ENCODE measurements at places on chromosomes 12 and 14.

GRCh38 chr14:53462931-53463778 lies 310.0 kb upstream of the DDHD1 start:
- no peak overlapping the region for H3K4me3 ChIP-seq
- no peak overlapping the region for H3K27ac ChIP-seq
- DNase-seq = no peak

GRCh38 chr14:91195881-91196280 lies 48.6 kb downstream of the GPR68 start:
- no peaks in the 10 kb centered on the region for H3K4me1 ChIP-seq
- H3K36me3 ChIP-seq = peaks cover 3% of the 10 kb centered on the region
- no peak overlapping the region for H3K4me3 ChIP-seq
- no peaks in the 10 kb centered on the region for H3K27me3 ChIP-seq
- no peak for DNase-seq
- peak overlapping the region; percentile 42 for H3K27ac ChIP-seq

DNA sequence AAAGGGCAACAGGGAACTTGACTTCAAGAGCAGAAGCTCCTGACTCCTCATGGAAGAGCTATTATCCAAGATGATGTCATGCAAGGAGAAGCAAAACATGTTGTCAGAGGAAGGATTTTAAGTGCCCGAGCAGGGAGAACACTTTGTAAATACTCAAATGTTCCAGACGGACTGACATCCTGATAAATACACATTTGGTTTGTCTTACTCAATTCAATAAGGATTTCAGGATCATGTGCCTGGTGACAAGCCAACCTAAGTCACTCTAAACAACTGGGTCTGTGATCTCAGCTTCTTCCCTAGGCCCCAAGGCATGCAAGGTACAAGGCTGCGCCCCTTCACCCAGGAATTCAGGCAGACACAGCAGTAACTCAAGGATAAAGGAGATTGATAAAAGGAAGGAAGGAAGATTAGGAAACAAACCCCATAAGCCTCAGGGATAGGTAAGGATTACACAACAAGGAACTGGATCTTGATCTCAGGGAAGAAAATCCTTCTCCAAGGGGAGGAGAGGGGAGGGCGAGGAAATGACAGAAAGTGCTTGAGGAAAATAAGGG lies 26.8 kb upstream of the CEBPE start:
- H3K27ac ChIP-seq = peak overlapping the region; percentile 97
- DNase-seq = peak; percentile 67
- peaks cover 8% of the 10 kb centered on the region for H3K36me3 ChIP-seq

DNA sequence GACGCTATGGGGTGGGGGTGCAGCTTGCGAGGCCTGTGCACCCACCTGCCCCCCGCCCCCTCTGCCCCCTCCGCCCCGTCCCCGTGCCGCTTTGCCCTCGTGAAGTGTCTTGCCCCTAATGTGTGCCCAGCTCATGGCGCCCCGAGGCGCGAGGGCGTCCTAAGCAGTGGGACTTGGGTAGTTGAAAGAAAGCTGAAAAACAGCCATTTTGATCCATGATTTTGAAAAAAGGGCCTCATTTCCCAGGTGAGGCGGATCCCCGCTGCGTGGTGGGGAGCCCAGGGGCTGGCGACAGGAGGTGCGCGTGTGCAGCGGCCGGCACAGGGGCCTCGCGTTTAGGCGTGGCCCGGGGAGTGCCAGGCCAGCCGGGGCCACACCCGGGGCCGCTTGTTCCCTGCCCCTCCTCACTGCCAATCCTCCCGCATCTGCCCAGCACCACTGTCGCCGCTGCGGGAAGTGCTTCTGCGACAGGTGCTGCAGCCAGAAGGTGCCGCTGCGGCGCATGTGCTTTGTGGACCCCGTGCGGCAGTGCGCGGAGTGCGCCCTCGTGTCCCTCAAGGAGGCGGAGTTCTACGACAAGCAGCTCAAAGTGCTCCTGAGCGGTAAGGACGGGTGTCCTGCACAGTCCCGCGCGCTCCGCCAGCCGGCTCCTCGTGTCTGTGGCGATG lies 11.8 kb downstream of the ZFYVE21 start:
- H3K27ac ChIP-seq = no peak overlapping the region
- H3K4me1 ChIP-seq = peaks cover 23% of the 10 kb centered on the region
- no peak overlapping the region for H3K4me3 ChIP-seq
- H3K27me3 ChIP-seq = no peaks in the 10 kb centered on the region
- no peaks in the 10 kb centered on the region for H3K36me3 ChIP-seq
- DNase-seq = no peak

DNA sequence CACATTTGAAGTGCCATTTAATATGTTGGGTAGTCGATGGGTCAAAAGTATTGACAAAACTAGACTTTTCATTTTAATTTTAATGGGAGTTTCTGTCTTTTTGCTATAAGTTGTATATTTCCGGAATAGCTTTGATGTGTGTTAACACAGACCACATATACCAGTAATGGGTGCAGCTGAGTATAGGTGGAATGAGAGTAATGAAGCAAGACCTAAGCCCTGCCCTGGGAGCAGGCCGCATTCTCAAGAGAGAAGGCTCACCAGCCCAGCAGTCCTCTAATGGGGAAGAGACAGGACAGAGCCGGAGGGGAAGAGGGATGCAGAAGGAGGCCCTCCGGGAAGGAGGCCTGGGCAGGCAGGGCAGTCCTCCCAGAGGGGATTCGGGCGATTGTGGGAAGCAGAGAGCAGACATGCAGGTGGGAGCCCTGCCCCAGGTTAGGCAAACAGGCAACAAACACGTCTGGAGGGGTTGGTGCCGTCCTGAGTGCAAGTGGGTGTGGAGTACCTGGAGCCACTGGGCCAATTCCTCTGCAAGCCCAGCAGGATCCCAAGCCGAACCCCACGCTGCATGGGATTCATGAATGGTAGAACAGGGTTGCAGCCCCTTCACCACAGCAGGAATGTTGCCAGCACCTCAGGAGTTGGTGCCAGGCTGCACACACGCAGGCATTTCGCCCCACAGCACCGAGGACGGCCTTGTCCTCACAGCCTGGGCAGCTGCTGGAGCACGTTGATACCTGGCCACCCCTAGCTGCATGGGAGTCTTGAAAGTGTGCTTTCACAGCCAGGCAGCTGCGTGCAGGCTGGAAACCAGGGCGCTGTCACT lies 7.8 kb downstream of the CKB start:
- H3K36me3 ChIP-seq = peaks cover 3% of the 10 kb centered on the region
- no peak overlapping the region for H3K27ac ChIP-seq
- peaks cover 22% of the 10 kb centered on the region for H3K4me1 ChIP-seq

DNA sequence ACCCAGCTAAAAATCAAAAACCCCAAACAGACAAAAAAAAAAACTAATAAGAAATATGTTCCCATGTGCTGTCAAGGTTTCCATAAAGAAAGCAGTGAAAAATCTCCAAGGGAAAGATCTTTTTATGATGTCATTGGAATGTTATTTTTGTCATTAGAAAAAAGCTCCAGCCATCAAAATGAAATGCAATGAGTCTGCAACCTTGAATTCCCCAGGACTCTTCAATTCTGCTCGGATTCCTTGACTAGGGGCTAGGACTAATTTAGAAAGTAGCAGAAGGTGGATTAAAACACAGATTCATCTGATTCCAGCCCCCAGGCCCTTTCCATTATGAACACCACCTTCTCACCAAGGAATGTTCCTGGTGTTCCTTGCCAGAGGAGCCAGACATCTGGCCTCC lies 6.0 kb upstream of the PCNX1 start:
- no peak overlapping the region for H3K4me3 ChIP-seq
- DNase-seq = no peak
- H3K27me3 ChIP-seq = no peaks in the 10 kb centered on the region
- peaks cover 4% of the 10 kb centered on the region for H3K4me1 ChIP-seq
- no peak overlapping the region for H3K27ac ChIP-seq

DNA sequence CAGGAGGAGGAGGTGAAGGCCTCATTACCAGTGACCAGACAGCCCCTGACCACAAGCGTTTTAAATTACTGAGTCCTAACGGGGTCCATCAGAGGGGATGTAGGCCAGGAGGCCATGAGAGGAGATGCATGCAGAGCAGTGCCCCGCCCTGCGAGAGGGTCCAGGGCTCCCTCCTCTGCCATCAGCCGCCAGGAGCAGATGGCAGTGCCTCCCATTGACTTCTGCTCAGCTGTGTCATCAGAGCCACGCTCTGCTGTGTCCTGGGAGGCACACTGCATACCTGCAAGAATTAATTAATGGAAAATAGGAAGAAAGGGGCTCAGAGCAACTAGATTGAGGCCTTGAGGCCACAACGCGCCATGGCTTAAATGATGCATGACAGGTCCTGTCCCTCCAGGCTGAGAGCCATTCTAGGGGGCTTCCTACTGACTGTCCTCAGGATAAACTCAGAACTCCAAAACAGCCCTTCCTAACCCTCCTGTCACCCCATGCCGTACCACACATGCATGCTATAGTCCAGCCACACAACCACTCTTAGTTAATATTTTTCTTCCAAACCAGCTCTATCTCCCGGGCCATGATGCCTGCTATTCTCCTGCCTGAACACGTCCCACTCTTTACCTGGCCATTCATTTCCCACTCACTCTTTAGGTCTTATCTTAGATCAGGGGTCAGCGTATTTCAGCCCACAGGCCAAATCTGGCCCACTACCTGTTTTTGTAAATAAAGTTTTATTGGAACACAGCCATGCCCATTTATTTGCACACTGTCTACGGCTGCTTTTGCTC lies 235.8 kb downstream of the KSR2 start:
- H3K4me1 ChIP-seq = no peaks in the 10 kb centered on the region
- H3K27ac ChIP-seq = no peak overlapping the region
- H3K27me3 ChIP-seq = no peaks in the 10 kb centered on the region
- no peak overlapping the region for H3K4me3 ChIP-seq
- DNase-seq = no peak
- H3K36me3 ChIP-seq = no peaks in the 10 kb centered on the region

DNA sequence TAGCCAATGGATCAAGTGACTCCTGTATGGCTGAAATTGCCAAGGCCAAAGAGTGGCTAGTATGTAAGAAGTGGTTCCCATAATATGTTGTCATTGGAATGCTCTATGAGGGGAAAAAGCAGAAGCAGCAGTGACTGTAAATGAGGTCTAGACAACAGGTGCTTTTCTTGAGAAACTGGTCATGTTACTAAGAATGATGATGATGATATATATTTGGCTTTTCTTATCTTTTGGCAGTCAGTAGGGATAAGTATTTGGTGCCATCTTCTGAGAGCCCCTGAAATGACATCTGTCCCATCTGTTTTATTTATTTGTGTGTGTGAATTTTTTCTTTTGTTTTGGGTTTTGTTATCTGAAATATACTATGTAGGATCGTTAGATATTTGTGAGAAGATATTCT lies 141.7 kb downstream of the SYT1 start:
- no peaks in the 10 kb centered on the region for H3K27me3 ChIP-seq
- H3K27ac ChIP-seq = no peak overlapping the region
- no peak overlapping the region for H3K4me3 ChIP-seq
- DNase-seq = no peak
- H3K4me1 ChIP-seq = no peaks in the 10 kb centered on the region
- H3K36me3 ChIP-seq = no peaks in the 10 kb centered on the region

GRCh38 chr14:100078997-100079725 lies 13.9 kb downstream of the EVL start:
- no peak overlapping the region for H3K27ac ChIP-seq
- DNase-seq = no peak
- H3K27me3 ChIP-seq = no peaks in the 10 kb centered on the region

DNA sequence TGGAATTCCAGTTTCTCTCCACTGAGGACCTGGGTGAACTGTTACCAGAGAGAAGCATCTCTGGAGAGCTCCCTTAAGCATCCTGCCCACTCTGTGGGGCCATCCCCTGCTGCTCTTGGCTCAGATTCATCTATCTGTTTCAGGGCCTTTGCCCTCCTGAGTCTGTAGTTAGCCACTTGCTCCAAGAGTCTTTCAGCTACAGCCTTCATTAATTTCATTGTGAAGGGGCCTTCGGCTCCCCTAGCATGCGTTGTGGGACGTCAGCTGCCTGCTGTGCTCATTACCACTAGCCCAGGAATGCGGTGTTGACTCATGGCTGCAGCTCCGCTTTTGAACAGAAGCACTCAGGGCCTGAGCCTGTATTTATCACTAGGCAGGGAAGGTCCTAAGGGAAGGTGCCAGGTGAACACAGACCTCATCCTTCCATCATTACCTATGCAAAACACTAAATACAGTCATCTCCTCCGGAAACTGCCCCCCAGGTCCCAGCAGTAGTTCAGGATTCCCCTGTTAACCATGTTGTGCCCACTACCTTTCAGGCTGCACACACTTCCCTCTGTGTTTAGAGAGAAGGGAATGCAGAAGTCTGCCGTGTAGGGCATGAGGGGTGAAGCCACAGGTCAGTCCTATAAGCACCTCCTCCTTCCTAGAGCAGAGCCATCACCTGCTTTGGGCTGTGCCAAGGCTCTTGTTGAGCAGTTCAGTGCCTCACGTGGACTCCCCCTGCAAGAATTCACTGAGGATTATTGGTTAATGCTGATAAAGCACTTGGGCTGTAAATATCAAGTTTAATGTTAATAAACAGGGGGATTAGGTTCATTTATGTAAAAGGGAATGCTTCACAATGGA lies 191.4 kb downstream of the CACNA1C start:
- no peaks in the 10 kb centered on the region for H3K4me1 ChIP-seq
- no peak overlapping the region for H3K27ac ChIP-seq
- H3K36me3 ChIP-seq = no peaks in the 10 kb centered on the region
- DNase-seq = no peak
- no peak overlapping the region for H3K4me3 ChIP-seq

- no peaks in the 10 kb centered on the region for H3K27me3 ChIP-seq
- H3K27ac ChIP-seq = no peak overlapping the region
- H3K4me3 ChIP-seq = no peak overlapping the region
Measured at GRCh38 chr12:112252184-112252583, 126.8 kb downstream of the TRAFD1 start.

- H3K27me3 ChIP-seq = no peaks in the 10 kb centered on the region
- peak overlapping the region; percentile 87 for H3K4me3 ChIP-seq
- H3K27ac ChIP-seq = peak overlapping the region; percentile 100
- no peaks in the 10 kb centered on the region for H3K36me3 ChIP-seq
Measured at GRCh38 chr14:77026930-77027537, 1.5 kb downstream of the IRF2BPL start.

DNA sequence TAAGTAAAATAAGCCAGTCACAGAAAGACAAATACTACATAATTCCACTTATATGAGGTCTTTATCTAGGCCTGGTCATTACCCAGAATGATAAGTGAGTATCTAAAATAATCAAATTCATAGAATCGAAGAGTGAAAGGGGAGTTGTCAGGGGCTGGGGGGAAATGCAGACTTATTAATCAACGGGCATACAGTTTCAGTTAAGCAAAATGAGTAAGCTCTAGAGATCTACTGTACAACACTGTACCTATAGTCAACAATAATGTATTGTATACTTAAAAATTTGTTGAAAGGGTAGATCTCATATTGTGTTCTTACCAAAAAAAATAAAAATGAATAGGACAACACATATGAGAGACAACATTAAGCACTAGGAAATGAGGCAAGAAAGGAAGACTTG lies 13.3 kb downstream of the BTBD7 start:
- no peak overlapping the region for H3K4me3 ChIP-seq
- H3K27me3 ChIP-seq = no peaks in the 10 kb centered on the region
- DNase-seq = no peak
- H3K36me3 ChIP-seq = no peaks in the 10 kb centered on the region

DNA sequence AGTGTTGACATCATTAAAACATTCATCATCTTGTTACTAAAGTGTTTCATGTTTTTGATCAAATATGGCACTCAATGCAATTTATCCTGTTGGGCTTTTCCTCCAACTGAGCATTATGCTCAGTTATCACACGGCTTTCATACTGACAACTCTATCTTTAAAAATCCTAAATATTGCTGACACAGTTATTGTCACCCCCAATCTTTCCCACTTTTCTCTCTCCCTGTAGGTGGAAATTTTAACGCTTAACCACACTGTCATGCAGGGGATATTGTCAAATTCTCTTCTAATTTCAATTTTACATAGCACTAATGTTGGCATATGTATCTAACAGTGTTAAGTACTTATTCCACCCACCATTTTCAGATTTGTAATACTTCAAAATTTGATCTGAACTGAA lies 59.7 kb upstream of the GPHB5 start:
- no peaks in the 10 kb centered on the region for H3K4me1 ChIP-seq
- no peak for DNase-seq
- H3K4me3 ChIP-seq = no peak overlapping the region
- no peak overlapping the region for H3K27ac ChIP-seq
- H3K27me3 ChIP-seq = no peaks in the 10 kb centered on the region
- peaks cover 27% of the 10 kb centered on the region for H3K36me3 ChIP-seq
